ENCODE measurements at places on chromosomes 5 and 9.

- peaks cover 48% of the 10 kb centered on the region for H3K36me3 ChIP-seq
- no peak for ATAC-seq
- H3K27me3 ChIP-seq = no peaks in the 10 kb centered on the region
- no peak overlapping the region for H3K27ac ChIP-seq
- H3K4me1 ChIP-seq = no peaks in the 10 kb centered on the region
Measured at GRCh38 chr5:134902071-134902801, 2.7 kb upstream of the PCBD2 start.

GRCh38 chr5:174796711-174797192 lies 72.4 kb downstream of the MSX2 start:
- no peak overlapping the region for H3K27ac ChIP-seq
- H3K27me3 ChIP-seq = peaks cover 24% of the 10 kb centered on the region
- no peak overlapping the region for H3K4me3 ChIP-seq
- ATAC-seq = no peak
- H3K4me1 ChIP-seq = peaks cover 11% of the 10 kb centered on the region

- peaks cover 24% of the 10 kb centered on the region for H3K4me1 ChIP-seq
- H3K4me3 ChIP-seq = no peak overlapping the region
- no peaks in the 10 kb centered on the region for H3K27me3 ChIP-seq
Measured at GRCh38 chr9:89430995-89431394, 66.9 kb downstream of the SEMA4D start.

- H3K4me3 ChIP-seq = no peak overlapping the region
- peaks cover 44% of the 10 kb centered on the region for H3K4me1 ChIP-seq
- peak overlapping the region; percentile 92 for H3K27ac ChIP-seq
Measured at GRCh38 chr5:172417130-172417841, 37.0 kb downstream of the SH3PXD2B start.

DNA sequence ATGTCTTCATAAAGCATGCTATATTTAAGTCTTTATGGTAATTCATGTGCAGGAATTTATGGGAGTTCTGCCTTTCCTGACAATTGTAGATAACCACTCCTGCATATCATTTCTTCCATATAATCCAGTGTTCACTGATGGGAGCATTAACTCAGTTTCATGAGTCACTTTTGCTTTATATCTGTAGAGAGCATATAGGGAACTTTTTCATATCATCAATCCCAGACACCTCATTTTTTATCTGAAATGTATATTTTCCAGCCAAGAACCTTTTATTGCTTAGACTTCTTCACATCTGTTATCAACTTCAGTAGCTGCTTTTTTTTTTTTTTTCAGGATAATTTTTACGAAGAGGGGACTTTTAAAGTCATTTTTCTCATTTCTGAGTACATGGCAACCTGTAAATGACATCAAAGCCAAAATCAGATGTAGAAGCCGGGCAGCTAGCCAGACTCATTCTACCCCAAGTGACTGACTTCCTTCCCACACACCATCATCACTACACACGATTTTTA lies 41.1 kb downstream of the NFX1 start:
- H3K4me3 ChIP-seq = no peak overlapping the region
- H3K36me3 ChIP-seq = peaks cover 83% of the 10 kb centered on the region
- H3K4me1 ChIP-seq = peaks cover 6% of the 10 kb centered on the region
- ATAC-seq = no peak

- H3K4me1 ChIP-seq = peaks cover 2% of the 10 kb centered on the region
- no peak overlapping the region for H3K27ac ChIP-seq
- no peak overlapping the region for H3K4me3 ChIP-seq
Measured at GRCh38 chr5:122736086-122736845, 38.6 kb upstream of the SNX2 start.

GRCh38 chr9:136554870-136555269 lies 9.0 kb upstream of the NOTCH1 start:
- no peak for ATAC-seq
- H3K27ac ChIP-seq = peak overlapping the region; percentile 8
- H3K4me3 ChIP-seq = no peak overlapping the region
- peaks cover 37% of the 10 kb centered on the region for H3K4me1 ChIP-seq

GRCh38 chr9:89610391-89610925 lies 5.6 kb downstream of the GADD45G start:
- no peaks in the 10 kb centered on the region for H3K36me3 ChIP-seq

DNA sequence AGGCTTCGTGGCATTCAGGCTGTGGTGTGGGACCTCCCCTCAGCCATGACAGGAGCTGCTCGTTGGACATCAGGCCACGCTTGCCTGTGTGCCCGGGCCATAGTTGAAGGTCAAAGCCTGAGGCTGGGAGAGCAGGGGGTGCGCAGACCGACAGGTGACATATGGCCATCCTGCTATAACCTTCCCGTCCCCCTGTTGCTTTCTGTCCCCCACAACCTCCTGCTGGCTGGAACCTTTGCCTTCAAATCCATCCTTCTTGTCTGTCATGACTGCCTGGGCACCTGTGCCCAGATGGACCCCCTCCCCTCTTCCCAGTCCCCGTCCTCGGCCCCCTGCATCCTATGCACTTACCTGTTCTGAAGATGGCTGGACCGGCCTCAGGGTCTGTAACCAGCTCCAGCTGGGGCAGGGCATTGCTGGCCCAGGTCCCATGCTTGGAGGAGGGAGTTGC lies 83.2 kb downstream of the WNK2 start:
- H3K36me3 ChIP-seq = peaks cover 87% of the 10 kb centered on the region
- no peak overlapping the region for H3K27ac ChIP-seq
- no peaks in the 10 kb centered on the region for H3K4me1 ChIP-seq
- H3K4me3 ChIP-seq = no peak overlapping the region

GRCh38 chr5:31964007-31964360 lies 210.1 kb downstream of the GOLPH3 start:
- no peak overlapping the region for H3K4me3 ChIP-seq
- peak overlapping the region; percentile 46 for H3K27ac ChIP-seq
- H3K27me3 ChIP-seq = no peaks in the 10 kb centered on the region
- H3K4me1 ChIP-seq = no peaks in the 10 kb centered on the region

DNA sequence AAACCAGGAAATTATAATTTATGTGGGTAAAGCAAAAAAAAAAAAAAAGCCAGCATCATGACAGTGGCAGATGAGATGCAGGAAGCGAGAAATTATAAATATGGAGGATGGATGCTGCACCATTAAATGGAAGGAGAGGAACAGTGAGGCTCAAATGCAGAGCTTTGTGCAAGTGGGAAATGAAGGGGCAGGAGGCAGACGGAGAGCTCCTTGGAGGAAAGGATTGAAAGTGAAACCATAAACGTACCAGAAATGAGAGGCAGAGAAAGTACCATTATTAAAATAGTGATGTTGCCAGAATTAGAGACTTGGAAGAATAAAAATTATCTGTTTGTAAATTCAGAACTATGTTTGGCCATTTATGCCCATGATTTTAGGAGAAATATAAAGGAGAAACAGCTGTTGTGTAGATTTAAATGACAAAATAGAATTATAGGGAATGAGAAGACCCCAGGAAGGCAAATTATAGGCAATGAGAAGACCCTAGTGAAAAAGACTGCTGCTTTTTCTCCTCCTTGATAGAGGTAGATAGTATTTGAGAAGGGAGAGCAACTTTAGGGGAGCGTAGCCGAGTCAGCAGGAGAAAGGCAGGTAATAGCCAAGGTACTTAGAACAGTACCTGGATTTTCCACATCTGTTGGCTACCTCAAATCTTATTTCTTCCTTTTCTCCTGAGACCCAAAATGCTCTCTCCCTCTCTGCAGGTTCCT lies 341.0 kb upstream of the CD180 start:
- peak; percentile 57 for ATAC-seq
- H3K27me3 ChIP-seq = no peaks in the 10 kb centered on the region
- peak overlapping the region; percentile 34 for H3K4me3 ChIP-seq
- no peaks in the 10 kb centered on the region for H3K36me3 ChIP-seq
- H3K4me1 ChIP-seq = peaks cover 10% of the 10 kb centered on the region

- no peak overlapping the region for H3K4me3 ChIP-seq
- H3K27ac ChIP-seq = no peak overlapping the region
- no peaks in the 10 kb centered on the region for H3K4me1 ChIP-seq
- ATAC-seq = no peak
Measured at GRCh38 chr9:120510816-120511215, 69.2 kb downstream of the CDK5RAP2 start.

DNA sequence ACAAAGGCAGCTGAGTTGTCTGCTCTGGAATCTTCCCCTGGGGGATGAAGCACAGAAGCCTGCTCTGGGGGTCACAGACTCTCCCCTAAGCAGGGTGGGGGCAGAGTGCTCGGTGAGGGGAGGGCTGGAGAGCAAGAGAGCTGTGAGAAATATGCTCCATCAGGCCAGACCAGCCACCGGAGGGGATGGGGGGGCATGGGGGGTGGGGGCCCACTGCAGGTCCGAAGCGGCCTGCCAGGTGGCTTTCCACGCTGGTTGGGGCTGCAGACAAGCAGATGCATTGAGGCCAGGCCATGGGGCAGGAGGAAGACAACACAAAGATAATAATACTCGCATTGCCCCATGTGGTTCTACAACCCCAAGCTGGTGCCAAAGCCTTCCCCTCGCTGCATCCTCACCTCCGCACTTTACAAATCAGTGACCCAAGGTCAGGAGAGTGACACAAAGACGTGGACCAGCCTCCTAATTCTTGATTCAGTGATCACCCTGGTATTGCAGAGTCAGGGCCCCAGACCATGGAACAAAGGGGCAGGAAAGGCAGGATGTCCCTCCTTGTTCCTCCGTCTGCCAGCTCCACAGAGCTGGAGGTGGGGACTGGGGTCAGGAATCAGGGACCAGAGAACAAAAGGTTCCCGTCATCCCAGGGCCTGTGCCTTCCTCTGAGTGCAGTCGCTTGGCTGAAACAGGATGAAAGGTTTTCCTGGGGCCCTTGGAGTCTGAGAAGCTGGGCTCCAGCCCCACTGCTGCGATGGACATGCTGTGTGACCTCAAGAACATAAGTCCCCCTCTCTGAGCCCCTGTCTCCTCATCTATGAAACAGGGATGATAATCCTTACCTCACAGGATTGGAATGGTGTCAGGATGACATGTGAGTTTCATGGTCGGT lies 37.2 kb upstream of the GABRP start:
- no peak overlapping the region for H3K27ac ChIP-seq
- H3K4me3 ChIP-seq = no peak overlapping the region
- ATAC-seq = no peak
- H3K36me3 ChIP-seq = no peaks in the 10 kb centered on the region

GRCh38 chr5:584846-585245 lies 27.3 kb upstream of the CEP72 start:
- no peaks in the 10 kb centered on the region for H3K36me3 ChIP-seq
- ATAC-seq = no peak
- no peak overlapping the region for H3K27ac ChIP-seq
- peaks cover 83% of the 10 kb centered on the region for H3K27me3 ChIP-seq
- no peaks in the 10 kb centered on the region for H3K4me1 ChIP-seq
- H3K4me3 ChIP-seq = no peak overlapping the region

GRCh38 chr9:4366591-4367330 lies 66.9 kb upstream of the GLIS3 start:
- no peaks in the 10 kb centered on the region for H3K27me3 ChIP-seq
- no peaks in the 10 kb centered on the region for H3K36me3 ChIP-seq
- peak; percentile 30 for ATAC-seq

DNA sequence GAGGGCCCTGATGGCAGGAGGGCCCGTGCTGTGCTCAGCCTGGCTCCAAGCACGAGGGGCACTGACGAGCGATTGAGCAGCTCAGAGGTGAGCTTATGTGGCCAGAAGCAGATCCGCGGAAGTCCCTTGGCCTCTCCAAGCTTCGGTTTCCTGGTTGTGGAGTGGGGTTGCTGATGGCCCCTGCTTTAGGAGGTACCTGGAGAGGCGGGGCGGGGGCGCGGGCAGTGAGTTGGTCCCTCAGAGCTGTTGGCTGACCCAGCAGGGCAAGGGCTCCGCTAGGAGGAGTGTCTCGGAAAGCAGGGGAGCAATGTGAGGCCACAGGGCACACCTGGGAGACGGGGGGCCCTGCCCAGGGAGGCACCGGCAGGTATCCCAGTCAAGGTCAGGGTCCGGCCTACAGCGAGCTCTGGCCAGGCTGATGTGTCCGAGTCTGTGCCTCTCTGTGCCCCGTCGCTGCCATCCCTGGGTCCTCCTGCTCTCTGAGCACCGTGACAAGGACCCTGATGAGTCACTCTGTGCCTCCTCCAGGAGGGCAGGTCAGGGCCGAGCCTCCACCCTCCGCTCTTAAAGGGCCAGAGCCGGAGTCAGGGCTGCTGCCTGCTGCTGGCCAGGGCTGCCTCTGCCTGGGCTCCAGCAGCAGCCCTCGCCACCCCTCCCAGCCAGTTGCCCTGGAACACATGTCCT lies 14.8 kb downstream of the NCS1 start:
- no peaks in the 10 kb centered on the region for H3K36me3 ChIP-seq
- H3K27ac ChIP-seq = peak overlapping the region; percentile 90
- peak; percentile 81 for ATAC-seq
- H3K27me3 ChIP-seq = no peaks in the 10 kb centered on the region
- peaks cover 100% of the 10 kb centered on the region for H3K4me1 ChIP-seq

DNA sequence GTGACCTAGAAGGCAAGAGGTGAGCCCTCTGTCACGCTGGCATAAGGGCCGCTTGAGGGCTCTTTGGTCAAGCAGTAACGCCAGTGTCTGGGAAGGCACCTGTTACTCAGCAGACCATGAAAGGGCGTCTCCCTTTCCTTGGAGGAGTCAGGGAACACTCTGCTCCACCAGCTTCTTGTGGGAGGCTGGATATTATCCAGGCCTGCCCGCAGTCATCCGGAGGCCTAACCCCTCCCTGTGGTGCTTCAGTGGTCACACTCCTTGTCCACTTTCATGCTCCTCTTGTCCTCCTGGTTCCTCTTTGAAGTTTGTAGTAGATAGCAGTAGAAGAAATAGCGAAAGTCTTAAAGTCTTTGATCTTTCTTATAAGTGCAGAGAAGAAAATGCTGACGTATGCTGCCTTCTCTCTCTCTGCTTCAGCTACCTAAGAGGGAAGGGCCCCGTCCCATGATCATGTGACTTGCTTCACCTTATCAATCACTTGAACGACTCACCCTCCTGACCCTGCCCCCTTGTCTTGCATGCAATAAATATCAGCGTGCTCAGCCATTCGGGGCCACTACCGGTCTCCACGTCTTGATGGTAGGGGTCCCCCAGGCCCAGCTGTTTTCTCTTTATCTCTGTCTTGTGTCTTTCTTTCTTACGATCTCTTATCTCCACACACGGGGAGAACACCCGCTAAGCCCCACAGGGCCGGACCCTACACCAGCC lies 16.7 kb upstream of the SCGB3A1 start:
- H3K4me3 ChIP-seq = no peak overlapping the region
- ATAC-seq = no peak
- no peaks in the 10 kb centered on the region for H3K4me1 ChIP-seq

DNA sequence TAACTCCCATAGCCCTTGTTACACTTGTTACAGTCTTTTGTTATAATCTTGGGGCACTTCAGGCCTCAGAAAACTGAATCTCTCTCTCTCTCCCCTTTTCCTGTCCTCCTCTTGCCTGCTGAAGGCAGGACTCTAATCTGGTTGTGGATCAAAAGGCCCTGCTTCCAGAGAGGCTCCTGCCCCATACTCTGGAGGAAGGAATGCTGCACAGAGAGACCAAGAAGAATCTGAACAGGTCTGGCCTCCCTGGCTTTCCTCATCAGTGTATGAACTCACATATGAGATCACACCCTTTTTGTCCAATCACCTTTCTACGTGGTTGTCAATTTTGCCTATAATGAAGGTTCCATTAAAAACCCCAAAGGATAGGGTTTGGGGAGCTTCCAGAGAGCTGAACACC lies 26.2 kb upstream of the LVRN start:
- no peak overlapping the region for H3K4me3 ChIP-seq
- H3K27ac ChIP-seq = no peak overlapping the region
- no peaks in the 10 kb centered on the region for H3K27me3 ChIP-seq
- H3K36me3 ChIP-seq = no peaks in the 10 kb centered on the region
- no peaks in the 10 kb centered on the region for H3K4me1 ChIP-seq
